ENCODE measurements at places on chromosomes 2 and 18. TPM values are rescaled to one million over a fixed set of nuclear protein-coding genes. Genes with fewer than 3 reads are reported as not detected.

Gene ATOH8
- 58.4 TPM for total RNA-seq

Gene GALR1
- total RNA-seq = not detected

Gene CSRNP3
- total RNA-seq = 0.51 TPM

Gene MERTK
- total RNA-seq = 25.0 TPM

Gene BIN1
- total RNA-seq = 34.4 TPM

Gene PLCD4
- total RNA-seq = 4.7 TPM

Gene OTX1
- 0.34 TPM for total RNA-seq

Gene FBXO36
- 1.0 TPM for total RNA-seq
